ENCODE measurements at places on chromosomes 2 and 18. TPM values are rescaled to one million over a fixed set of nuclear protein-coding genes. Genes with fewer than 3 reads are reported as not detected.

Gene XDH
- not detected for polyA plus RNA-seq

Gene NRP2
- polyA plus RNA-seq = 0.16 TPM

Gene HOXD9
- polyA plus RNA-seq = not detected

Gene D2HGDH
- 26.5 TPM for polyA plus RNA-seq

Gene FASTKD2
- 26.6 TPM for polyA plus RNA-seq

Gene GNLY
- polyA plus RNA-seq = not detected

Gene ATP6V1C2
- polyA plus RNA-seq = 0.13 TPM

Gene MEP1B
- polyA plus RNA-seq = not detected

Gene CD8A
- not detected for polyA plus RNA-seq

Gene NT5DC4
- polyA plus RNA-seq = 5.0 TPM

Gene MBOAT2
- 27.6 TPM for polyA plus RNA-seq

Gene GCKR
- polyA plus RNA-seq = 0.57 TPM
